ENCODE measurements at places on chromosomes 12 and 14. TPM values are rescaled to one million over a fixed set of nuclear protein-coding genes. Genes with fewer than 3 reads are reported as not detected.
A peak's percentile ranks its signal among the peaks of the same experiment; 100 is the strongest.

DNA sequence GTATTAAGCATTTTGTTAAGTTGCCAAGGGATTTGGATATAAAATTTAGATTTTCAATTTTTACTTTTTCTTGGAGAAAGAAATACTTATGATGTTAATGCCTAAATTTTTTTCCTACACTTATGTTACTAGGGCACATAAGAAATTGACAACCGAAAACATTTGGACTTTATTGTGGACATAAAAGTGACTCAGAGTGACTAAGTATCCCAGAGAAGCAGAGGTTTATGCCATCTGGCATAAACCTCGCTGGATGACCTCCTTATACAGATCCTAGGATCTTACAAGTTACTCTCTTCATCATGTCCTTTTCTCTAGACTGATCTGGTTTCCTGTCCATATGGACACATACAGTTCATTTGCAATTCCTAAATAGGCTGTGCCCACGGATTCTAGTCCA, 89.8 kb downstream of the RERG start:
- H3K4me1 ChIP-seq, result no peaks in the 10 kb centered on the region
- no peak overlapping the region for H3K27ac ChIP-seq
- H3K36me3 ChIP-seq, result no peaks in the 10 kb centered on the region
- no peaks in the 10 kb centered on the region for H3K27me3 ChIP-seq

GRCh38 chr12:106722837-106723236, 51.6 kb upstream of the RIC8B start:
- H3K27me3 ChIP-seq, result no peaks in the 10 kb centered on the region
- no peaks in the 10 kb centered on the region for H3K36me3 ChIP-seq
- H3K4me3 ChIP-seq, result peak overlapping the region; percentile 8
- peak; percentile 76 for DNase-seq

DNA sequence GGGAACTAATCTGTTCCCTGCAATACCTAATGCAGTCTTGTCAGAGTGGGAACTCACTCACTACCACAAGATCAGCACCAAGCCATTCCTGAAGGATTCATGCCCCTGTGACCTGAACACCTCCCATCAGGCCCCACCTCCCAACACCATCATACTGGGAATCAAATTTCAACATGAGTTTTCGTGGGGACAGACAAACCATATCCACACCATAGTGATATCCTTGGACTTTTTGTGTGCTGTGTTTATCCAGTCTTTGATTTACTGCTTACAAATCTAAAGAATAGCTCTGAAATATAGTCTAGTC, 243.5 kb downstream of the FBXL14 start:
- H3K27me3 ChIP-seq, result no peaks in the 10 kb centered on the region
- H3K27ac ChIP-seq, result no peak overlapping the region
- no peaks in the 10 kb centered on the region for H3K36me3 ChIP-seq
- no peak overlapping the region for H3K4me3 ChIP-seq
- H3K4me1 ChIP-seq, result peaks cover 11% of the 10 kb centered on the region
- no peak for DNase-seq

DNA sequence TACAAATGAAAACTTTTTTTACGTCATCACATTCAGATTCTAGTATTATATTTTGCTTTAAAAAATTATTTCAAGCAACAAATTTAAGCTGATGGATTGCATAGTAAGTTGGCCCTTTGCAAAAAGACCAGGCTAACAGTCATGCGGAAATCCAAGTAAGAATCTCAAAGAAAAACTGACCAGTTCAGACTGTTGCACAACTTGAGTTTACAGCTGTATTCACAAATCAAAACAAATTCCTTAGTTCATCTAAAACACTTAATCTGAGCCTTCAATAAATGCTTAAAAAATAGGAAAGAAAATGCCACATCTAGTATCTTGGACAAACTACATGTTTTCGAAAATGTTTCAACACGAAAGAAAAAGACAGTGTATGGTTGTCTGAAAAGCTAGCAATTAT, 847 bp downstream of the CCDC59 start:
- no peak overlapping the region for H3K27ac ChIP-seq
- H3K4me1 ChIP-seq, result peaks cover 22% of the 10 kb centered on the region
- DNase-seq, result no peak
- H3K4me3 ChIP-seq, result peak overlapping the region; percentile 95
- no peaks in the 10 kb centered on the region for H3K27me3 ChIP-seq
- peaks cover 39% of the 10 kb centered on the region for H3K36me3 ChIP-seq

Gene POMT2
- 14.7 TPM for total RNA-seq

Data from neural progenitor cell (in vitro differentiated cells).